ENCODE measurements at places on chromosomes 16 and 17.

DNA sequence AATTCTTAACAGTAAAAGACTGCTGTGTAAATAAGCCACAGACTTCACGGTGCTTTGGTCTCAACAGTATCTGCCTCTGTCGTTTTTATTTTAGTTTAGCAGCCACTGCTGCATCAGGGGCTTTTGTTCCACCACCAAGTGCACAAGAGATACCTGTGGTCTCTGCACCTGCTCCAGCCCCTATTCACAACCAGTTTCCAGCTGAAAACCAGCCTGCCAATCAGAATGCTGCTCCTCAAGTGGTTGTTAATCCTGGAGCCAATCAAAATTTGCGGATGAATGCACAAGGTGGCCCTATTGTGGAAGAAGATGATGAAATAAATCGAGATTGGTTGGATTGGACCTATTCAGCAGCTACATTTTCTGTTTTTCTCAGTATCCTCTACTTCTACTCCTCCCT is 7.9 kb downstream of the HERPUD1 start:
- DNase-seq = no peak

GRCh38 chr17:3759597-3760216 is 36.0 kb downstream of the HASPIN start:
- DNase-seq = no peak

- no peak for DNase-seq
Observed at GRCh38 chr17:17382065-17382459, 78.9 kb downstream of the NT5M start.

- DNase-seq = no peak
Observed at GRCh38 chr17:44204441-44204882, 4.8 kb upstream of the ATXN7L3 start.

DNA sequence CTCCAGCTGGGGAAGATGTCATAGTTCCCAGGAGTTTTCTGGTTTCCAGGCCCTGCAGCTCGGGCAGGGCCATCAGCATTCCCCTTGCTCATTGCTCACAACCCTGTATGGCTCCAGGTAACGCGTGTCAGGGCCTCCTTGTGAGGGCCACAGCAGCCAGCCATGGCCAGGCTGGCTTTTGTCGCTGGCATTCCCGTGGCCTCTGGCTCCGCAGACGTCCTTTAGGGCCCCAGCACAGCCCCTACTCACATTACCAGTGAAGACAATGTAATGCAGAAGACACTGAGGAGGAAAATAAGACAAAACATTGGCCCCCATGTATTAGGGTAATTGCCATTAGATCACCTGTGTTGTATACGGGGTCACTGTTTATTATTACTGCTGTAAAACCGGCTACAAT is 1799.0 kb downstream of the TP53TG3F start:
- DNase-seq = no peak

All from hindlimb muscle (tissue), 1 donor.